SJSA1 (cell line): ENCODE measurements at places on chromosomes 7 and 10.

GRCh38 chr7:5451391-5451790 lies 27.8 kb upstream of the TNRC18 start:
- no peak for DNase-seq

DNA sequence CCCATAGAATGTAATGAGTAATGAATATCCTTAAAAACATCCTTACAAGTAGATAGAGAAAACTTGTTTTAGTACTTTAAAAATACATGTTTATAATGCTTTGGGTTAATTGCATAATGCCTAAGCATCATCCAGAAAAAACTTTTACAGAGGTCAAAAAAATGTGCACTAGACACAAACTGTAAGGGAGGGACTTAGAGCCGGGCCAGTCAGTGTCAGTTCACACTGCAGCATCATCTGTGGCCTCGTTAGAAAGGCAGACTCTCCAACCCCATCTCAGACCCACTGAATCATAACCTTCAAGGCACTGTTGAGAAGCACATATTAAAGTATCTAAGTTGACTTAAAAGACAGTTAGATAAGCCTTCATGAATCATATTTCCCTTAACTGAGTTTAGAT lies 230.1 kb upstream of the PRPS1L1 start:
- DNase-seq, result no peak

- DNase-seq, result no peak
Measured at GRCh38 chr7:22610951-22611757, 111.2 kb upstream of the STEAP1B start.

DNA sequence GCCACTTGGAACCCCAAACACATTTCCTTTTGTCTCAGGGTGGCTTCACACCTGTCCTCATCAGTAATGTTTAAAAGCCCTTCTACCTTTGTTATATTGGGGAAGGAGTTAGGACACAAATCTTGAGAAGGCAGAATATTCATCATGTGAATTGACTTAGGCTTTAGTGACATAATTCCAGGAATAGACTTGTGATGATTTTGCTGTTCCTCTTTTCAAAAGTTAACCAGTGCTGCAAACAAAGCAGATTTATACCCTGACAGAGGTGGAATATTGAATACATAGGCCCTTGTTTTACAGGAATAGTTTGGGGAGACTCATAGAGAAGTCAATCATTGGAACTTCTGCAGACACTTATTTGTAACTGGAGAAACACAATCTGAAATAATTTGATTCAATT lies 27.0 kb downstream of the ZNF786 start:
- DNase-seq, result no peak

- DNase-seq, result no peak
Measured at GRCh38 chr10:51926337-51926736, 226.9 kb upstream of the CSTF2T start.

DNA sequence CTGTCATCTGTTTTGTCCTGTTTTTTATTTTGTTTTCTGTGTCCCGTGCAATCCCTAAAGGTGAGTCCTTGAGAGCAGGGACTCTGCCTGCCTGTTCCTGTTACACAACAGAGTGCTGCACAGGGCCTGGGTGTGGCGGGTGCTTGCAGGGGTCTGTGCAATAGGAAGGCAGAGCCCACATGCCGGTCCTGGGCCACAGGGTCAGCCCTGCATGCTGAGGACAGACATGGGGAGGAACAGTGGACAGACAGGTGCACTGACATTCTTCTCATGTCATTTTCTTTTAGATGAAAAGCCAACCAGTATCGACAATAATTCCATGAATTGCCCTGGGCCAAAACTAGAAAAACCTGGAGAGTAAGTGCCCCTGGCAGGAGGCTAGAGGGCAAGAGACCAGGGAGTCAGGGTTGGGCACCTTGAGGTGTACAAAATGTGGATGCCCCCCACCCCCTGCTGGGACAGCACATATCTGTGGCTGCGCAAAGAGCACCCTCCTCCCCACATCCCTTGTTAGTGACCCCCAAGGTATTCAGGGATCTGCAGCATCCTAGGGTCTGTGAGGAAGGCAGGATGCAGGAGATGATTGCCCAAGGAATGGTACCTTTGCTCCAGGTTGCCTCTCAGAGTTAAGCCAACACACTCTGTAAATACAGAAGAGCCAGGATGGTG lies 19.9 kb downstream of the ANTXRL start:
- DNase-seq, result no peak

- DNase-seq, result no peak
Measured at GRCh38 chr7:65983965-65984658, 2.1 kb upstream of the GUSB start.

DNA sequence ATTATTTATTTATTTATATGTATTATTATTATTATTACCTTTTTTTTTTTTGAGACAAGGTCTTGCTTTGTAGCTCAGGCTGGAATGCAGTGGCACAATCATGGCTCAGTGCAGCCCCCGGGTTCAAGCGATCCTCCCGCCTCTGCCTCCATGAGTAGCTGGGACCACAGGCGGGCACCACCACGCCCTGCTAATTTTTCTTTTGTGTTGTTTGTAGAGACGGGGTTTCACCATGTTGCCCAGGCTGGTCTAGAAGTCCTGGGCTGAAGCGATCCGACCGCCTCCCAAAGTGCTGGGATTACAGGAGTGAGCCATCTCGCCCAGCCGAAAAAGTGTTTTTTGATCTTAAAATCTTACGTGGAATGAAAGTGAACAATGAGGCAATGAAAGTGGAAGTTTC lies 79.4 kb upstream of the C1GALT1 start:
- DNase-seq, result no peak

- DNase-seq, result no peak
Measured at GRCh38 chr7:147523056-147523455, 1067.5 kb upstream of the C7orf33 start.

DNA sequence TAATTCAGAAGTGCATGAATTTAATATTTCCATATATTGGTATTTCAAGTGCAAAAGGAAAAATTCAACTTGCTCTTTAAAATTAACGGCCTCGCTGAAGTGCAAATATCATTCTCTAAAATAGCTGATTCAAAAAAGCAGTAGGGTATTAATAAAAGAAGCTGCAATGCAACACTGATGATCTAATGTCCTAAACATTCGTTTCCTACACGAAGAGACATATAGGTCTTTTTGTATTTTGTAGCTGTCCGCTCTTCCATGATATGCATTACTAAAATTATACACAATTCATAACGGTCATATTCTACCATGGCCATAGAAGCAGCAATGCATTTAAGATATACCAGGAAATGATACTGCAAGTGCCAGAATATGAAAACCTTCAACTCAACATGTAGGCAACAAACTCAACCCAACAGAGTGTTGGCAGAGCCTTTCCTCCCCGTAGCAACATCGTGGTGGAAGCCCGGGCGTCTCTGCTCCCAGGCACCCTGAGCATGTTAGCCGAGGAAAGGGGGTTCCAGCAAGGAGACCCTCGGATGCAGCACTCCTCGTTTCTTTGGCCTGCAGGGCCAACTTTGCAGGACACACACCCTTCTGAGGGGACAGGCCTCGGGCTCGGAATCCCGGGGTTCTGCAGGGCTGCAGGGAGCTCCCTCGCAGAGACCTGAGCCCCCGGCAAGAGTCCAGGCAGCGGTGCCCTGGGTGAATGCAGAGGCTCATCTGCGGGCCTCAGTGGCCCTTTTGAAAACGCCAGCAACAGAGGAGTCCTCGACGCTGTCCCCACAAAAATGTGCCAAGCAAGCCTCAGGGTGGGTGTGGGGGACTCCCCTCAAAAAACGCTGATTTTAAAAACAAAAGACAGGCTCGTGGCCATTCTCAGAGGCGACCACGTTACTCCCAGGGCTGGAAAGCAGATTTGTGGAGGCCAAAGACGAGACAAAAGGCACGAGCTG lies 1.6 kb downstream of the FAM171A1 start:
- no peak for DNase-seq

DNA sequence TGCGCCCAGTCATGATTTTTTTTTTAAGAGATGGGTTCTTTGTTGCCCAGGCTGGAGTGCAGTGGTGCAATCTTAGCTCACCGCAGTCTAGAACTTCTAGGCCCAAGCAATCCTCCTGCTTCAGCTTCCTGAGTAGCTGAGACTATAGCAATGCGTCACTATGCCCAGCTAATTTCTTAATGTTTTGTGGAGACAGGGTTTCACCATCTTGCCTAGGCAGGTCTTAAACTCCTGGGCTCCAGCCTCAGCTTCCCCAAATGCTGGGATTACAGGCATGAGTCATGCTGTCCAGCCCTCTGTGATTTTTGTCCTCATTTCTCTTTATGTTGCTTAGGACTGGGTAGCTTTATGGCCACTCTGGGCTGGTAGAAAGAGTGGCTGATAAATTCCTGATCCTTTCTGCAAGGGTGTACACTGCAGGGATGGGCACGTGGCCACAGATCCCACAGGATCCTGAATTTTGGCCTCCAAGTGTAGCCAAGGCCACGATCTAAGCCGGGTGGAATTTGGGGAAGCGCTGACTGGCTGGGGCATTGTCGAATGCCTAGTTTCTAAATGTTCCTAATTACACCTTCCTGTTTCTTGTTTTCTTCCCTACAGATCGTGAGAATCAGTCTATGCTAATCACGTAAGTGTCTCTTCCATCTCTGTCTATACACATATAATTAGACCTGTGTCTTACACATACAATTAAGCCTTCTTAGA lies 24.1 kb upstream of the MYH16 start:
- no peak for DNase-seq

- no peak for DNase-seq
Measured at GRCh38 chr7:109898-110556, 82.3 kb upstream of the FAM20C start.

DNA sequence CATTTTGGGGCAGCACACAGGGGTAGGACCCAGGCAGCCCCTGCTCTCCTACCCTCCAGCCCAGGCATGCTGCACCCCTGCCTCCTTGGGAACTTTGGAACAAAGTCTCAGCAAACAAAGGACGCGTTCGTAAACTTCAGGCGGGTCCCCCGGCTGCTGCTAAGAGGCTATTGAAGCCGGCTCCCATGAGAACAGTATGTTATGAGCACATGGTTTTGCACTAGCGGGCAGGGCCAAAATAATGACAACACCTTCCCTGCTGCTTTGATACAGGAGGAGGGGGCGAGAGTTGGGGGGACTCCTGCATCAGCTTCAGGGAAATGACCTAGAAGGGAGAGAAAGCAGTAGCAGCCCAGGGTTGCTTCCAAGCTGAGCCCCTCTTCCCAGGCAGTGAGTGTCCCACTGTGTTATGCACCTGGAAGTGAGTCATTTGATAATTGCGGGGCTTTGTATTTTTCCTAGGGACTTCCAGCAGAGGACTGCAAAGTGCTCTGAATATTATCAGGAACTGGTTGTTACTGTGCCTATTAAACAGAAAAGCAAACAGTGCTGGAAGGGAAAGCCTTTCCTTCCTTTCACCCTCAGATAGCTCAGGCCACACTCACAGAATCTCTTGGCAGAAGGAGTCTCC lies 6.9 kb downstream of the ITPRIP start:
- no peak for DNase-seq

GRCh38 chr10:71132321-71132810 lies 80.0 kb upstream of the UNC5B start:
- DNase-seq, result no peak

DNA sequence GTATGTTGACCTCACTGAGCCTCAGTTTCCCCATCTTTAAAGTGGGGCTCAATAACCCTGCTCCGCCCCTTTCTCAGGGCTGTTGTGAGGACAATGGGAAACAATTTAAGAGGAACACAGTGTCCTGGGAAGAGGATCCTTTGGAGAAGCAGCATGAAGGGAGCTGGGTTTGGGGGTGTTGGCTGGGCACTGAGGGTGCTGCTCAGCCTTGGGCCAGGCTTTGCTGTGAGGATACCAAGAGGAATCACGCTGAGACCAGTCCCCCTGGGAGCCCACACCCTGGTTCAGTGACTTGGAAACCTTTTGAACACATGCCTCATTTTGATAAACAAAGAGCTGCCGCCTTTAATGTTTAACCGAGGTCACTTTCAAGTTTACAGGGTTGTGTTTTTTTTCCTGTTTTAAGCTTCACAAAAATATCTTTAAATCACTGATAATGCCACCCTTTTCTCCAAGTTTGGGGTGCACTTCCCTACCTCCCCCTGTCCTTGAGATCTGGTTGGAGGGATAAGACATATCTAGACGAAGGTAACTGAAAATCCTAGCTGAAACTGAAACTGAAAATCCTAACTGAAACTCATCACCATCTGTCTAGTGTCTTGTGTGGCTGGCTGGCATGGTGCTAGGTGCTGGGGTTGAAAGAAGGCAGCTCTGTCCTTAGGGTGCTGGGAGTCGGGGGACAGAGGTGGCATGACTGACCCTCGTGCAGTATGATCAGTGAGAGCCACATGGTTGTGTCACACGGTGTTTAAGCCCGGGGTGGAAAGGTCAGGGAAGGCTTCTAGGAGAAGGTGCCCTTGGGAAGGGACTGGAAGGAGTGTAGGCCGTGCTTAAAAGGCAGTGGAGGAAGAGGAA lies 27.7 kb downstream of the ZNF775 start:
- DNase-seq, result no peak

DNA sequence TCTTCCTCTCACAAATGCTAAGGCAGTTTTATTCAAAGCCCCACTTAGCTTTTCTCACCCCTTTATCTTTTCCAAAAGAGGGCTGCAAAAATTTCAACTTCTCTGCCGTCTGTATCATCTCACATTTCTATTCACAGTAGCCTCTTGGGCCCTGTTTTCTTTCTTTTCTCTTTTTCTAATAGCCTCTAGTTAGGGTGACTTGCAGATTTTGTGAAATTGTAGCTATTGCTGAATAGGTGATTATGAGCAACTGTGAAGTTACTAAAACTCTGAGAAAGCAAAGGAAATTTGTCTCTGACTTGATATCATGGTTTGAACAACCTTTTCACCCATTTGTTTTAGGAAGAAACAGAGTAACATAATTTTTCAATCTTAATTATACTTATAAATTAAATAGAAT lies 29.2 kb downstream of the EXOC4 start:
- no peak for DNase-seq

DNA sequence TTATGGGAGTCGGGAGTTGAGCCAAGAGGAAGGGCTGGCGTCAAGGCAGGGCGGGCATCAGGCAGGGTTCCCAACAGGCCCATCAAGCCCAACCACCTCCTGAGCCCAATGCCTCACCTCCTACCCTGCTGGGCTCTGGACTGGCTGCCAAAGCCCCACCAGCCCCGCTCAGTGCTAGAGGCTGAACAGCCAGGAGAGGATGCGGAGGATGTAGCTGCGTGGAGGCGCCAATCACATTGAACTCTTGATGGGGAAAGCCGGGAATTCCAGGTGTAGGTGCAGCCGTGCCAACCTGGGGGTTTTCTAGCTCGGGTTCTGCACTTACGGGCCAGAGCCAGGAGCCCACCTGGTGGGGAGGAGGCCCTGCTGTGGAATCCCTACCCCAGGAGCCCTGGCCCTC lies 12.9 kb downstream of the ATP5MF start:
- no peak for DNase-seq

DNA sequence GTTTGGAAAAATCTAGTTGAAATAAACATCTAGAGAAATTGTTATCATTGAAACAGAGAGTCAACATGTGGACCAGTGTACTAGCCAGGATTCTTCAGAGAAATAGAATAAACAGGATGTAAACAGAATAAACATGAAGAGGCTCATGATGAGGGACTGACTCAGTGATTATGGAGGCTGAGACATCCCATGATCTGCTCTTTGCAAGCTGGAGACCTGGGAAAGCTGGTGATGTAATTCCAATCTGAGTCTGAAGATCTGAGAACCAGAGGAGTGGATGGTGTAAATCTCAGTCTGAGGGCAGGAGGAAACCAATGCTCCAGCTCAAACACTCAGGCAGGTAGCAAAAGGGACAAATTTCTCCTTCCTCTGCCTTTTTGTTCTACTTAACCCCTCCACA lies 62.9 kb upstream of the FAM180A start:
- DNase-seq, result no peak
